ENCODE measurements at places on chromosomes 6 and 20. TPM values are rescaled to one million over a fixed set of nuclear protein-coding genes. Genes with fewer than 3 reads are reported as not detected.

Gene ECT2L
- not detected for total RNA-seq

Gene SRSF12
- total RNA-seq, result 1.5 TPM

Gene CNR1
- 0.55 TPM for total RNA-seq

Gene BACH2
- total RNA-seq, result 0.70 TPM

Gene FOXP4
- total RNA-seq, result 24.9 TPM

Gene EDN1
- total RNA-seq, result 45.7 TPM

Gene SLC17A3
- 1.1 TPM for total RNA-seq

Gene CLVS2
- total RNA-seq, result 0.14 TPM

Gene PTGIS
- 0.09 TPM for total RNA-seq

Gene CDKN1A
- total RNA-seq, result 246 TPM

Gene HLA-DMB
- 2.5 TPM for total RNA-seq

Gene BTNL2
- not detected for total RNA-seq

Gene SPINT3
- total RNA-seq, result not detected

Gene CAGE1
- total RNA-seq, result not detected

Gene NEURL2
- total RNA-seq, result 1.5 TPM

Gene RFX6
- total RNA-seq, result not detected

Gene EBF4
- 2.5 TPM for total RNA-seq

Gene EPPIN
- total RNA-seq, result not detected

Gene TMEM217
- total RNA-seq, result 0.93 TPM

Gene ZNF133
- 9.0 TPM for total RNA-seq

Gene C6orf136
- total RNA-seq, result 10.2 TPM

Gene COL21A1
- total RNA-seq, result 0.76 TPM

Gene NTSR1
- 0.10 TPM for total RNA-seq

Gene MROH8
- 1.3 TPM for total RNA-seq

Gene TDRD6
- total RNA-seq, result not detected

Gene SLC26A8
- total RNA-seq, result not detected

Gene TFAP2A
- 16.9 TPM for total RNA-seq

Gene OTOR
- not detected for total RNA-seq

Gene LTB
- 0.38 TPM for total RNA-seq

Gene DYNLT2
- 0.62 TPM for total RNA-seq

Gene PAK5
- total RNA-seq, result not detected

Gene TPD52L1
- total RNA-seq, result 50.6 TPM

Gene HLA-B
- 29.0 TPM for total RNA-seq

Gene CFAP61
- total RNA-seq, result 0.47 TPM

Gene ZBTB46
- 0.66 TPM for total RNA-seq

Gene HCK
- total RNA-seq, result 0.12 TPM

Gene CCM2L
- 0.33 TPM for total RNA-seq

Gene GLP1R
- total RNA-seq, result not detected

Gene ADISSP
- total RNA-seq, result 176 TPM

Gene NT5E
- 44.8 TPM for total RNA-seq

Gene ZGPAT
- total RNA-seq, result 28.6 TPM

Gene PRSS35
- 0.05 TPM for total RNA-seq

Gene IL17F
- not detected for total RNA-seq

Gene SNAI1
- 13.5 TPM for total RNA-seq

Gene OR12D3
- total RNA-seq, result not detected

Gene MOG
- total RNA-seq, result not detected

Gene PIM1
- 19.4 TPM for total RNA-seq

Gene CDH26
- total RNA-seq, result 0.14 TPM

Gene TFAP2C
- total RNA-seq, result 16.7 TPM

Gene RNF146
- 9.8 TPM for total RNA-seq

Gene BPIFA1
- total RNA-seq, result not detected

Gene MYB
- 0.98 TPM for total RNA-seq

Gene MCHR2
- total RNA-seq, result not detected

Gene SLC13A3
- total RNA-seq, result not detected

Gene TMEM239
- not detected for total RNA-seq

Gene GSTA2
- total RNA-seq, result 0.07 TPM

Gene FAM209B
- total RNA-seq, result 0.48 TPM
